ENCODE measurements at places on chromosomes 7 and 10.

DNA sequence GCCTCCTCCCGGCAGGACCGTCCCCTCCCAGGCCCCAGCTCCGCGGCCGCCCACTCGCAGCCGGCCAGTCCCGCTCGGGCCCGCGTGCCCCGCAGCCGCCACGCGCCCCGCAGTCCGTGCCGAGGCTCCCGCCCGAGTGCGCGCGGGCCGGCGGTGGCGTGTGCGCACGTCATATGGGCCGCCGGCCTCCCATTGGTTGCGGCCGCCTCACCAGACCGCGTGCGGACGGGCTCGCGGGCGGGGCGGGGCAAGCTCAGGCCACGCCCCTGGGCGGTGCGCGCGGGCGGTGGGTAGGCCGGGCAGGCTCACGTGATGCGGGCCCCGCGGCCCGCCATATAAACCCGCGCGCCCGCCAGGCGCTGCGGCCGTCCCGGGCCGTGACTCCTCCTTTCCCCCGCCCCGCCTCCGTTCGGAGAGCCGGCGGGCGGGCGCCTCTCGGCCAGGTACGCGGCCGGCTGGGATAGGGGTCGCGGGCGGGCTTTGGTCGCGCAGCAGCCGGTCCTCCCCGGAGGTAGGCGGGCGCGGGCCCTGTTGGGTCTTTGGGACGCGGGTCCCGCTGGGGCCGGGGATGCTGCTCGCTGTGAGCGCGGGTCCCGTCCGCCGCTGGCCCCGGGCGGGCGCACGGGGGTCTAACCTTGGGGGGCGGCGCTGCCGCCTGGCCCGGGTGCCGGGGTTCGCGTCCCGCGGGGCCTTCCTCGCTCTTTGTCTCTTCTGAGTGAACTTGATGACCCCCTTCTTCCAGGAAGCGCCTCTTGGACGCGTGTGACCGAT is at the start of gene INSIG1:
TSS of gene INSIG1 (plus strand) at position 362 of the 771 bp plus-strand sequence. CDS start at position 770, 408 bp downstream.
- DNase-seq: peak; percentile 97

DNA sequence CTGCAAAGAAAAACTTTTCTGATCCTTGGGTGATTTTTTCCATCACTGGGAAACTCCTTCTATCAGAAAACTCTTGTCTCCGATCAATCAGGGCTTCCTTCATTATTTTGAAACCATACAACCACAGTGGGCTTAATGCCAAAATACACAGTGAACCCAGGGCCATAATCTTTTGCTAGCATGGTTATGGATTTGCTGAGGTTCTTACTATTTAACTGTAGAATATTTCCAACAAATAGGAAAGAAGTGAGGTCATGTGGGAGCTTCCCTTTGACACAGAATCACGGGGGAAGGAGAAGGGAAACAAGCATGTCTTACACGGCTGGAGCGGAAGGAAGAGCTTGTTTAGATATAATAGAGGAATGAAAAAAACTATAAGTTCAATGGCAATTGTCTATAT is 1241.7 kb downstream of the REEP3 start:
- no peak for DNase-seq

DNA sequence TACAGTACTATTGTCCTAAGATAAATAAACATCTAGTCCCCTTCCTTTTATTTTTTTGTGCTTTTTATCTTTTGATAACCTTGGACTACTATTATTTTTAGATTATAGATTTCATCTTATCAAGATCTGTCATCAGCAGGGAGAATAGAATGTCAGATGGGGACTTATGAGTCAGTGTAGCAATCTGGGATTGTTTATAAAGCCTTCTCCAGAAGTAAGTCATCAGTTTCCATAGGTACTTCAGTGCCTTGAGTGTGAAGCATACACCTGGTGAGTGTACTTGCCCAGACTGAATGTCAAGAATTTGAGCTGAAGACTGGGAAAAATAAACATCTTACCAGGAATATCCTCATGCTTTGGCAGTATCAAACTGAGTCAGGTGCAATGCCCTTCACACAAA is 2.1 kb downstream of the CASD1 start:
- peak; percentile 19 for DNase-seq

GRCh38 chr7:106657085-106657991 is 3.6 kb downstream of the CCDC71L start:
- peak; percentile 56 for DNase-seq

DNA sequence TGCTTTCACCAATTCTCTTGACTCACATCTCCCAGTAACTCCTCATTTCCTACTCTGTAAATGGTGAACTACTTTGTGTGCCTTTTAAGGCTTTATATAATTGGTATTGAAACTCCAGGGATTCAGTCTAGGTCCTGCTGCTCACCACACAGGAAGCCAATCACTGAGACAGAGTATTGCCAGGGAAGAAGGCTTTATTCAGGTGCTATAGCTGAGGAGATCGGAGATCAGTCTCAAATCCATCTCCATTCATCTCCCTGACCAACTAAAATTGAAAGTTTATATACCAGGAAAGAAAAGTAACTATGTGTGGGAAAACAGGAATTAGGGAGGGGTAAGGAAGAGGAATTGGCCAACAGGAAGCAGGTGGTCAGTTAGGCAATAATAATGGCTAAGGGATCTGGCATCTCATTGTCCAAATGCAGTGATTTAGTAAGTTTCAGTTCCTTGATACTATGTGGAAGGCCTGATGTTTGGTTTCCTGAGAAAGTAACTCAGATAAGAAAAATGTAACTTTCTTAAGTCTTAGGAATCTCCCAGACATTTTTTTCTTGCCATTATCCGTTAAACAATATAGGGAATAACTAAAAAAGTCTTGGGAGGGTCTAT is 10.2 kb upstream of the SDHAF3 start:
- DNase-seq: no peak

GRCh38 chr10:4450981-4451908 is 374.8 kb upstream of the AKR1E2 start:
- DNase-seq: no peak

DNA sequence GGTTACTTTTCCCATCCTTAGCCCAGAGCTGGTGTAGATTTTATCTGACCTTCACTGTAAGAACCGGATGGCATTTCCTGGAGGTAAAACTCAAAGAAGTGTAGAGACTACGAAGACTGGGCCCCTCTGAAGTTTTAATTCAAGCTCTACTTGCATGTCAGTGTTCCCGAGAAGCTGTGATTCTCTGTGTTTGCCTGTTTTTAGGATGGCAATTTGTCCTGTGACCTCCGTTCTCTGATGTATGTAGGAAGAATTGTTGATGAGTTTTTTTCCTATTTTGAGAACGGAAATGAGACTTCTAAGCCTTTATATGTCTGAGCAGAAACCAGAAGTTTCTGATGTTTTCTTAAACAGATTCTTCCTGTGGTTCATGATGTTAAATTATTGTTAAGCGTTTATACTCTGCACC is 94.1 kb downstream of the CDCA7L start:
- no peak for DNase-seq

- no peak for DNase-seq
Observed at GRCh38 chr10:30420266-30420665, 13.7 kb upstream of the MAP3K8 start.

DNA sequence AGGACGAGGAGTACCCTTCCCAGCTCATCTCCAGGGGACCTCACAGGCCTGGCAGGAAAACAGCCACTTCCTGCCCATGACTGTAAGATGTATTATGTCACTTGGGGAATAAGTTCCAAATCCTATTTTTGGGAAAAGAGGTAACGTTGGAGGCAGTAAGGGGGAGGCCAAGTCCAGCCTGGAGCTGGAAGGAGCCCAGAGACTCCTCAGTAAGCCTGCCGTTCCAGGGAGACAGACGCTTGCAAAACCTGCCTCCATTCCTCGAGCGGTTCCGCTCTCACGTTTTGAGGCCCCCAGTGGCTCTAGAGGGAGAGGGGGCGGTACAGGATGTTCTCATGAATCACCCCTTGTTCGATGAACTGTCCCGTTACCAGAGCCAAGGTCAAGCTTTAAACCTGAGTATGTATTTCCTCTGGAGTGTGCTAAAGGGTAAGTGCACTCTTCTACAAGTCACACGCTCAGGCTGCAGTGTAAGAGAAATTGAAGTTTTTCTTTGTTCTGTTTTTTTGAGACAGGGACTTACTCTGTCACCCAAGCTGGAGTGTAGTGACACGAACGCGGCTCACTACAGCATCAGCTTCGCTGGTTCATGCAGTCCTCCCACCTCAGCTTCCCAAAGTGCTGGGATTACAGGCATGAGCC is 45.5 kb upstream of the CYTH3 start:
- no peak for DNase-seq

- DNase-seq: no peak
Observed at GRCh38 chr7:155183655-155184054, 113.5 kb downstream of the HTR5A start.

GRCh38 chr7:137388916-137389315 is 45.4 kb upstream of the PTN start:
- DNase-seq: no peak
